ENCODE measurements at places on chromosomes 2 and 18.

DNA sequence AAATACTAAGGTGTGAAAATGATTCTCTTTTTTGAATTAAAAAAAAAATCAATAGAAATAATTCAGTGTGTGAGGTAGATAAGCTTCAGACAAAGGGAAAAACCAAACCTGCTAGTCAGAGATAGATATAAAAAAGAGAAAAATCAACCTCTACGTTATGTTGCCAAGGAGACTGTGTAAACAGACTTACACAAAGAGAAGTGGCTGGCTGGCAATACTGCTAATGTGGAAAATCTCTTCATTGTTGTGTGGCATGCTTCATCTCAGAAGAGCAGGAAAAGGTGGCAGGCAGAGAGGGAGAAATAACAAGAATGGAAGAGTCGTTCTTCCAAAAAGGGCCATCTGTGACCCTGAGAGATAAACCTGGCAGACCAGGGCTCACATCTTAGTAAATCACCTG, 200.8 kb downstream of the SLC8A1 start:
- DNase-seq: no peak

DNA sequence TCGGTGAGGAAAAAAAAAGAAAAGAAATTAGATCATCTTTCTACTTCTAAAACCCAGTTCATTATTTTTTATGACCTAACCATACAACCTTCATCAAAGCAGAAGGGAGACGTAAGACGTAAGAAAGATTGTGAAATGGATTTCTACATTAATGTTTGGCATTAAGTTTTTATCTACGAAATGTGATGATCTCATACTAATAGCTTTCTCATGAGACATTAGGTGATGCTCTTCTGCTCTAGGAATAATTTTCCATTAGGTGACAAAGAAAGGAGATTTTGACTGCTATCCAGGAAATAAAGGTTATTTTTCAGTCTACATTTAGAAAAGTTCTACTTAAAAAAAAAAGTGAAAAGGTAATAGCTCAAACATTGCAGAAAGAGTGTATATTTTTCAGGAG, 748.6 kb downstream of the ERBB4 start:
- DNase-seq: no peak

DNA sequence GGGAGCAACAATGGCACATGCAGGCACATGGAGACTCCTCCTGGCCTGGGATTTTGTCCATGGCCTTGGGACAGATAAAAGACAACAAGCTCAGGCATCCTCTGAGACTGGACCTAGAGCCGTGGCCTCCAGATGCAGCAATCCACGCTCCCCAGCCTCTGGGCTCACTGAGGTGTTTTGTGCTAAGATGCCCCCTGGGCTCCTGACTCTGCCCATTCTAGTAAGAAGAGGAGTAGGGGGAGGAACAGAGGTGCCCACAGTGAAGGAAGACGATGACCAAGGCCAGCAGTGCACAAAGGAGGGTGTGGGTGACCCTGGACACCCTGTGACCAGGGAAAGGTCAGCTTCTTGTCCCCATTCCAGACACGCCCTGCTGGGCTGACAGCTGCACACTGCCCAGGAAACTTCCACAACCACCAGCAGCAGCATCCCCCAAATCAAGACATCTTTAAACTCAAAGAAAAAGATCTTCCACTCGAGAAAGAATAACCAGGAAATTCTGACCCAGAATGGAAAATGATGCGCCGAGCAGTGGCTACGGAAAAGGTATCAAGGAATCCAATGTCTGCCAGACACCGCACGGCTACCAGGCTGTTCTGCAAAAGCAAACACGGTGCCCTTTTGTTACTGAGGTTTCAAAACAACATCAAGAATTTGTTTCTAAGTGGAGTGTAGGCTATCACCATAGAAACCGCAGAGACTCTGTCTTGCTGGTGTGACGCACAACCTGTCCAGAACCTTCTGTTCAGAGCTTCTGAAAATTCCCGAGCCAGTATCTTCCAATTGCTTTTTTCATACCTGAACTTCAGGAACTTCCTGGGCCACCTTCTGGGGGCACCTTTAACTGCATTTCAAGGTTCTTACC, 65.5 kb downstream of the ZNF516 start:
- no peak for DNase-seq

- DNase-seq: no peak
Observed at GRCh38 chr2:167715932-167716331, 531.5 kb downstream of the STK39 start.

- DNase-seq: no peak
Observed at GRCh38 chr18:36762074-36762473, 66.7 kb downstream of the TPGS2 start.

DNA sequence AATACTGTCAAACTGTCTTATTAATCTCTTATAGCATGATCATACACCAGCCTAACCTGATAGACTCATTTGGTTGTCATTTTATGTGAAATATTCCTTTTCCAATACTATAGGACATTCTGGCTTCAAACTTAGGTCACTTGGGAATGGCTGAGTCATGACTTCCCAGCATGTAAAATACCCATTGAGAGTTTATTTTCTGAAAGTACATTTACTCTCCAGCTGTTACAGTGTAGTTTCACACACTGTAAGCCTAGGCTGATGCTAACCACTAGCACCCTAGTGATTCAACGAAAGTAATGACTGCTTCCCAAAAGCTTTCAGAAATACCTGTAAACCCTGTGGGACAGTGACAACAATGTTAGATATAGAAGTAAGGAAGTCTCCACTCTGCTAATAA, 93.8 kb downstream of the FIGN start:
- no peak for DNase-seq

- no peak for DNase-seq
Observed at GRCh38 chr18:36589857-36590543, 238.8 kb downstream of the TPGS2 start.

DNA sequence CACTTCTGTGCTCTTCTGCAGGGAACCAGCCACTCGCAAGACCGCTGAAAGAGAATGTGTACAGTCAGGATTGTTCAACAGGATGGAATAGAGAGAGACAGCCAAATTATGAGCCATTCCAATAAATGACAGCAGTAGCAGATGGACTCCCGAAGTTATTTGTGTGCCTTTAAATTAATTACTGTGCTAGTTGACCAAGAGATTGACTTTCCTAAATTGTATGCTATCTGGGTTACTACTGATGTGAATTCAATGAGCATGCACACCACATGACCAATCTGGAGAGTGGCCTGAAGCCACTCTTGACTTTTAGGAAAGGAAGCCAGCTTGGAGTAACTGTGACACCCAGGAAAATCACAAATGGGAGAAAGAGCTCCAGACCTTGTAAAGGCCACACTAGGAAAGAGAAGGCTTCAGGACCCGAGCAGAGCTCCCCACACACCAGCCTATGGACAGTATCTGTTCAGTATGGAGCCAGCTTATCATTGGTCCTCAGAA, 52.8 kb downstream of the CHMP3 start:
- DNase-seq: no peak

DNA sequence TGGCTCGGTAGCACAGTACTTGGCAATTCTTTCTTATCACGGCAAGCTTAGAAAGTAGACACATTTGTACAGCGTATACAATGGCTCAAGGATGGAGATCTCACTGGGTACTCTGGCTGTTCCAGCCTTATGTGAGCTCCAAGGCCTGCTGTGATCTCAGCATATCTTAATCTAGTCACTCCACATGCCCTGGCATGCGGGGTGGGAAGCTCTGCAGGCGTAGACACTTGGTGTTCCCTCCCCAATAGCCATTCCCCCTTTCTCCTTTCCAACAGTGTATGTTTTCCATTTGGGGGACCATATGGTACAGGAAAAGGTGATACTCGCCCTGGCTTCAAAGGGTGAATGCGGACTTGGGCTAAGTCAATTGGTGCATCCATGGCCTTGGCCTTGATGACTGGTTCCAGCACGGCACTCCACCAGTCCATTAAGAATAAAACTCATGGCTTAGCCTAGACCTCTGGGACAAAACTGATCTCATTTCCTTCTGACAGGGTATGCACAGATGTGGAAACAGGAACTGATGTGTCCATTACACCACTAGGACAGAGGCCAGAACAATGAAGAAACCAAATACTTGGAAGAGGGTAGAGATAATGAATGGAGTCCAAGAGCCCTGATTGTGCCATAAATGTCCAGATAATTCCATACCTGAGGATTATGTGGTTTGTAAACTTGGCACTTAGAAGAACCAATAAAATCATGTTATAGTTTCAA, 28.4 kb downstream of the TGIF1 start:
- no peak for DNase-seq

DNA sequence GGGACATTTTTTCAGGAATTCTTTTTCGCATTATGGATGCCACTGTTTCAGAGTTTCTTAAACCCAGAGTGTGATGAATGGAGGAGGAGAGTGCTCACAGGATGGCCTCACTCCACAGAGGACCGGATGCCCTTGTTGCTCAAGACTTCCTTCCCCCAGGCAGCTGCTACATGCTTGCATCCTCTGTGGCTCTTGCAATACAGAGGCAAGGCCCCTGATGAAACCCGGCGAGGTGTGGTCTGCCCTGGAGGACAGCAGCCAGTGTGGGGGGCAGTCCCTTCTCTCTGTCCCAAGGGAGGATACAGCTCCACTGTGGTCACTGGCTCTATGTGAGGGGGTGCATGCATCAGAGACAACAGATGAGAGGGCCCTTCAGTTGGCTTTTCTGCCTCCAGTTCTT, 109.6 kb downstream of the SH3RF3 start:
- no peak for DNase-seq

DNA sequence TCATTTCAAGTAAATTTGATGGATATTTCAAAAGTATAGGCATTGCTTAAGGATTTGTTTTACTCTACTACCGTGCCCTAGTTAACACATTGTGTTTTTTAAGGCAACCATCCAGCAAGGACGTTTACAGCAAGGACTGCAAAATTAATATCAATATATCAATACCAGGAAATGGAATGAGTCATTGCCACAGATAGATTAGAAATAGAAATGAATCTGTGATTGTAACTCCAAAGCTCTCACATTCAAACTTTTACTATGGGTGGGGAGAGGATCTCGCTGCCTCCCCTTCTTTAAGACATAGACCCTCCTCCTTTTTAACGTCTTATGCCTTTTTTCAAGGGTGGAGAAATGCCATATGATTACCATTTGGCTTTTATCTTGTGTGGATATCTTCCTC, 3.8 kb downstream of the CD28 start:
- DNase-seq: no peak

GRCh38 chr2:42978175-42978886, 185.9 kb upstream of the HAAO start:
- DNase-seq: no peak

DNA sequence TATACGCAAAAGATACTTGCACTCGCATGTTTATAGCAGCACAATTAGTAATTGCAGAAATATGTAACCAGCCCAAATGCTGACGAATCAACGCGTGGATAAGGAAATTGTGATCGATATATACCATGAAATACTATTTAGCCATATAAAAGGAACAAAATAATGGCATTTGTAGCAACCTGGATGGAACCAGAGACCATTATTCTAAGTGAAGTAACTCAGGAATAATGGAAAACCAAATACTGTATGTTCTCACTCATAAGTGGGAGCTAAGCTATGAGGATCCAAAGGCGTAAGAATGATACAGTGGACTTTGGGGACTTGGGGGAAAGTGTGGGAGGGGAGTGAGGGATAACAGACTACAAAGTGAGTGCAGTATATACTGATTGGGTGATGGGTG, 1008.0 kb upstream of the CRIM1 start:
- DNase-seq: no peak

- no peak for DNase-seq
Observed at GRCh38 chr2:189661957-189662321, 680 bp downstream of the ASNSD1 start.

GRCh38 chr2:48734576-48735303, 20.8 kb downstream of the LHCGR start:
- no peak for DNase-seq

DNA sequence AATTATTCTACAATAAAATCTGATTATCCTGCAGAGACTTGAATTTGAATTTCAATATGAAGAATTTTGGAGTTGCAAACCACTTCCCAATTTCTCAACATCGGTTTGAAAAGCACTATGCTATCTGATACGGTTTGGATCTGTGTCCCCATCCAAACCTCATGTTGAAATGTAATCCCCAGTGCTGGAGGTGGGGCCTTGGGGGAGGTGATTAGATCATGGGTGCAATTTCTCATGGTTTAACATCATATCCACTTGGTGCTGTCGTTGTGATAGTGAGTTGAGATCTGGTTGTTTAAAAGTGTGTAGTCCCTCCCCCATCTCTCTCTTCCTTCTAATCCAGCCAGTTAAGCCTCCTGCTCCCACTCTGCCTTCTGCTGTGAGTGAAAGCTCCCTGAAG, 205.7 kb downstream of the NBAS start:
- no peak for DNase-seq

- DNase-seq: no peak
Observed at GRCh38 chr2:136664713-136665405, 100.5 kb upstream of the THSD7B start.

GRCh38 chr2:43133708-43134570, 92.5 kb downstream of the ZFP36L2 start:
- DNase-seq: peak; percentile 55

GRCh38 chr2:106704798-106705197, 181.2 kb downstream of the ST6GAL2 start:
- DNase-seq: no peak

Measured in stimulated activated CD4-positive, alpha-beta T cell treated with anti-CD3 and anti-CD28 coated beads, Interleukin-4, amount 100 ng/mL, for 48 hours (primary cell).